ENCODE measurements at places on chromosomes 3 and 15.

GRCh38 chr3:174156200-174156599, 702.9 kb upstream of the NAALADL2 start:
- DNase-seq: no peak

GRCh38 chr3:63493101-63493500, 159.4 kb upstream of the SNTN start:
- no peak for DNase-seq

GRCh38 chr15:66622591-66623022, 56.8 kb upstream of the LCTL start:
- DNase-seq: no peak

DNA sequence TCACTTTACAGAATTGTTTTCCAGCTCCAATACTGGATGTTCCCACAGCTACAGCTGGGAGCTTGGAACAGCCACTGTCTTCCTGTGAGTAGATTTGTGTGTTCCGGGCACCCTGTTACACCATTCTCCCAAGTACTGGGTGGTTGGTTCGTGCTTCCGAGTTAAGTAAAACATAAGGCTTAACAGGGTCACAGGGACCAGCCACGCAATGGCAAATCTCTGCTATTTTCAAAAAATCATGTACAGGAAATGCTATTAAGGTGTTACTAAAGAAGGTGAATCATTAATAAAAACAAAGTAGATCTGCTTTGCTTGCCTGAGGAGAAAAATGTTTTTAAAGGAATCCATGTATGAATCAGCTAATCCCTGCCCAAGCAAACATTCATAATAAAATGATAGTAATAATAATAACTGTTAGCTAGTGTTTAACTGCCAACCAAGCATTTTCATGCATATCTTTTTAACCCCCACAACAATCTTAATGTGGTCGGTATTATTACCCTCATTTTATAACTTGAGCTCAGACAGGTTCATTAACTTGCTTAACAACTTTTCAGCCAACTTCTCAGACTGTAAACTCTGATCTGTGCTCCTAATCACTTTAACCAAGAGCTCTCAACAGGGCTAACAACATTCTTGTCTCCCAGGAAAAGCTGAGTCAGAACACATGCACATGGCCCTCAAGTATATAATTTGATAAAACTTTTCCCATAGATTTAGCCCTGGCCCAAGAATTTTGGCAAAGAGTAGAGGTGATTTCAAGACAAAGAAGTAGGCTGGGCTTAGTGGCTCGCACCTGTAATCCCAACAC, 2.7 kb upstream of the C2CD4A start:
- DNase-seq: no peak

- no peak for DNase-seq
Observed at GRCh38 chr3:39386318-39386717, 3.1 kb downstream of the SLC25A38 start.

DNA sequence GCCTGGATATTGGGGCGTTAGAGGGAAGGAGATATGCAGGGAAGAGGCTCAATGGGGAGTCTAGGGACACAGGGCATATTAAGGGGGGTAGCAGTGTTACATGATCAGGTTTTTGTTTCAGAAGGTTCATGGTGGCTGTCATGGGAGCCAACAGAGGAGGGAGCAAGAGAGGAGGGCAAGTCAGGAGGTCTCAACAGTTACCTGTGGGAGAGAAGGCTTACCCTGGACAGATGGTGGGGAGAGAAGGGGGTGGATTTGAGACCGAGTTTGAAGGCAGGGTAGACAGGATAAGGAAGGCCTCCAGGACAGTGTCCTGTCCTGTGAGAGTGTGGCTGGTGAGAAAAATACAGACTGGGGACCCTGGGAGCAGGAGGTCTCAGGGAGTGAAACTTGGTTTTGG, 3.8 kb upstream of the WNT7A start:
- DNase-seq: no peak

DNA sequence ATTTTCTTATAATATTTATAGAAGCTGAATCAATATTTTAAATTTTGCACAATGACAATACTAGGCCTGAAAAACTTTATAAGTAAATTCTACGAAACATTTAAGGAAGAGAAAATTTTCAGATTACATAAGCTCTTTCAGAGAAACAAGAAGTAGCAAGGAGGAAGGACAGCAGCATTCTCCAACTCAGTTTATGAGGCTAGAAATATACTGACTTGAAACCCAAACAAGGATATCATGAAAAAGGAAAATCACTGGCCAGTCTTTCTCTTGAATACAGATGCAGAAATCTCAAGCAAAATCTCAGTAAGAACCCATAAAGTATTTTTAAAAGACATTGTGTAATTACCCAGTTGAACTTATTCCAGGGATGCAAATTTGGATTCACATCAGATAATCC, 121.3 kb downstream of the STAC start:
- no peak for DNase-seq

- DNase-seq: no peak
Observed at GRCh38 chr15:96747291-96747690, 416.8 kb downstream of the NR2F2 start.

GRCh38 chr15:85689729-85690128, 105.0 kb downstream of the KLHL25 start:
- no peak for DNase-seq

- no peak for DNase-seq
Observed at GRCh38 chr3:189277711-189278110, 105.9 kb downstream of the TPRG1 start.

DNA sequence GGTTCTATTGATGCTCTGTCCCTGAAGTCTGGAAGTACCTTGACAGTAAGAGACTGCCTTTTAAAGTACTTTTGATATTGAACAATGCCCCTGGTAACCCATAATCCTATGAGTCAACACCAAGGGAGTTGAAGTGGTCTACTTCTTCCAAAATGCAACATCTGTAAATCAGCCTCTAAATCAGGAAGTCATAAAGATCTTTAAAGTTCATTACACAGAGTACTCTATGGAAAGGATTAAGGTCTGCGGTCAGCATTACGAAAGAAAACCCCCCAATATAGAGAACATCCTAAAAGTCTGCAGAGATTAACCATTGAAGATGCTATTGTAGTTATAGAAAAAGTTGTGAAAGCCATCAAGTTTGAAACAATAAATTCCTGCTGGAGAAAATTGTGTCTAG, 52.7 kb upstream of the CMC1 start:
- no peak for DNase-seq

DNA sequence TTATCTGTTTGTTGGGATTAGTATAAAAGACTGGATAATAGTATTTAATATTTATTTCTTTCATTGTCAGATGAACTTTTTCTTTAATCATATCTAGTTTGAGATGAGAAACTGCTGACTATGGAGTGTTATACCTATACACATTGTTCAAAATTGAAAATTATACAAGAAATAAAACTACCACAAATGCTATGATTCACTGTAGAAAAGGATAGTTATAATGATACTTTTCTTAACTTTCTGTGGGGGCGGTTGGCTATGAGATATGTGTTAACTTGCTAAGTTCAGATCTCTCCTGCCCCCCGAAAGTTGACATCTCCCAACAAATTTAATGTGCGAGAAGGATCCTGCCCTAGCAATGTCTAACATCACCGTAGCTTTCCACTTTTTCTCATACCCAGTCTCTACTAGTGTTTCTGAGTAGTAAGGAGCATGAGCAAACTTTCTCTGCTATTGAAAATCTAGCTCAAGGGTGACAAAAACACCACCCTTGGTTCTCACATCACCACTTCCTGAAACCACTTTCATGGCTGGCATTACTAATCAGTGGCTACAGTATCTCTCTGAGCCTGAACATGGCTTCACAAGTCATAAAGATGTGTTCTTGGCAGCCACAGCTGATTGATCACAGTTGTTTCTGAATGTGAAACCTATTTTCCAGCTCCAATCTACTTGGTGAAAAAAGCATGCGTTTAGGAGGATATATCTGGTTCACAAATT, 15.8 kb upstream of the SAMMSON start:
- no peak for DNase-seq

- no peak for DNase-seq
Observed at GRCh38 chr3:63582943-63583500, 69.5 kb upstream of the SNTN start.

- no peak for DNase-seq
Observed at GRCh38 chr3:136332776-136333175, 82.6 kb downstream of the PCCB start.

GRCh38 chr15:82647835-82648256, 683 bp upstream of the CPEB1 start:
- no peak for DNase-seq

- no peak for DNase-seq
Observed at GRCh38 chr3:70006089-70006488, 6.6 kb downstream of the SAMMSON start.

GRCh38 chr3:59271971-59272370, 222.1 kb upstream of the CFAP20DC start:
- DNase-seq: no peak

GRCh38 chr3:196712514-196713413, 587 bp downstream of the PIGX start:
- DNase-seq: no peak

- no peak for DNase-seq
Observed at GRCh38 chr3:102123590-102124190, 274.4 kb downstream of the NFKBIZ start.

DNA sequence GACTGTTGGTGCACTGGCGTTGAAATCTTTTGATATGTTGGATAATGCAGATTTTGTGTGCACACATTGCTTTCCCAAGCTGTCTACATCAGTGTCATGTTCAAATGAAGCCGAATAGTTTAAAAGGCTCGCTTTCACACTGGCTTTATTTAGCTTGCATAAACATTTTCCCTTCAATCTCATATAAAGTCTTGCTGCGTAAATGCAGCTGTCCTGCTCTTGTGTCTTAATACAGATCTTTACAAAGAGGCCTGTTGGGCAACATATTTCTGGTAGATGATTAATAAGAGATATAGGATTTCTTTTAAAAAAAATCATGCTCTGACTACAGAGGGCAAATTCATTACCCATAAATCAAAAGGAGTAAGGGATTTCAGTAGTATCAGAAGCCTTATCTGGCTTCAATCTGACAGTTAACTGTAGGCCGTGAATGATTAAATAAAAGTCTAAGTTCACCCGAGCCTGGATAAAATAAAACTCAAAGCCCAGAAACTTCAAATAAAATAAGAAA, 937.2 kb downstream of the FHIT start:
- DNase-seq: no peak

- DNase-seq: no peak
Observed at GRCh38 chr3:149600634-149601033, 57.2 kb downstream of the WWTR1 start.

DNA sequence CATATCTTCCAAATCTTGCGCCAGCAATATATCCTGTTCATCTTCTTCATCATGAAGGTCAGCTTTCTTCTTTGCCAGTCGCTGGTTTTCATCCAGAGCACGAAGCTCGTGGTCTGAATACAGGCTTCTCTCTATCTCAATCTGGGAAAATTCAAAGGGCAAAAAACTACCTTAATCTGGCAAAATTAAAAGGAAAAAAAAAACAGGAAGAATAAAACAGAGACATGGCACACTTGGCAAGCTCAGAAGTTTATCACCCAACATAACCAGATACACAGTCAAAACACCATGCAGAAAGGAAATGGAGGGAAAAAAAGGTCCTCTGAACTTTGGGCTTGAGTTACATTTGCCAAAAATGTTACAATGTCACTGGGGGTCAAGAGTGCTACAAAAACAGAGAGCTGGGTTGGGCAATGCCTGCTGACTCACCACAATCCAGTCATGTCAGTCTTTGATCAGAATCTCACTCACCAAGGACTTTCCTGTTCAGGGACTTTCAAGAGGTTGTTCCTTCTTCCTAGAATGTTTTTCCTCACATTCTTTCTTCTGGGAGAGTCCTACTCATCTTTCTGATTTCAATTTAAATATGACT, 1.5 kb downstream of the MRPL46 start:
- no peak for DNase-seq

DNA sequence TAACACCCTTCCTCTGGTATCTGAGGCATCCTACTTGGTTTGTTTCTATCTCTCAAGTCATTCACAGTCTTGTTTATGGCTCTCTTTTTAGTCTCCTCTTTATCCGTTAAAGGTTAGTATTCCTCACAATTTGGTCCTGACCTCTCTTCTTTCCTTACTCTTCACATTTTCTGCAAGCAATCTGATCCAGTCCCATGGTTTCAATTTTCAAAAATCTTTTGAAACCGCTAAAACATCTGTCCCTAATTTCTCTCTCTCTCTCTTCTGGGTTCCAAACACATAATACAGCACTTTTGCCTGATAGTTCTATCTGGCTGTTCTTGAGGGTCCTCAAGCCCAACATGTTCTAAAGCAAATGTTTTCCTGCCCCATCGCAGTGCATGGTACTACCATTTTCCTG, 149.0 kb downstream of the SERPINI1 start:
- no peak for DNase-seq

DNA sequence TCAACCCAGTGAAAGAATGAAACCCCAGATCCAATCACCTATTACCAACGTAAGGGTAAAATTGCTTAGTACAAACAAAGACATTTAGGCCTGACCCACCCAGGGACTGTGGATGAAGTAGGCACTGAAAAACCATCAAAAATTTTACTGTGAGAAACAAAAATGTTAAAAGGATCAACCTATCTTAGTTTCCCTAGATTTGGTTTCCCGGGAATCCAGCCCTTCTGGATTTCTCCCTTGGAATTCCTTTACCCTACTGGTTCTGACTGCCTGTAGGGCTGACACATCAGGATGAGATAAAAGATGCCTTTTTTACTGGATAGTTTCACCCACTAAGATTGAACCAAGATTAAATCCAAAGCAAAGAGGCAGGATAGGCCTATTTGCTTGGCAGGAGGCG, 102.7 kb downstream of the SCAPER start:
- DNase-seq: no peak

DNA sequence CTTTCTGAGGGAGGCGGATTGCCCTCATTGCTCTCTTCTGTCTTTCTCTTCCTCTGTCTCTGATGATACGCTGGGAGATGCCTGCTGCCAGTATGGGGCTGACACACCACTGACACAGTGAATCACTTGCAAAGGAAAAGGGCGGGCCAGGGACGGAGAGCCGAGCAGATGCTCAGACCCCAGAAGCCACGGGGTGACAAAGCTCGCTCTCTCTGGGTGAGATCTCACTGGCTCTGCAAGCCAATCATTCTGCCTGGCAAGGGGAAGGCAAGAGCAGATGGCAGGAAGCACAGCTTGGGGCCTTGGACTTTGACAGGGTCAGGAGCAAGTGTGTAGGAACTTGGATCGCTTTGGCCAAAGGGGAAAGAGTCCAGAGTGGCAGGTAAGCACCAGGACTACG, 198.7 kb downstream of the NTRK3 start:
- peak; percentile 39 for DNase-seq

DNA sequence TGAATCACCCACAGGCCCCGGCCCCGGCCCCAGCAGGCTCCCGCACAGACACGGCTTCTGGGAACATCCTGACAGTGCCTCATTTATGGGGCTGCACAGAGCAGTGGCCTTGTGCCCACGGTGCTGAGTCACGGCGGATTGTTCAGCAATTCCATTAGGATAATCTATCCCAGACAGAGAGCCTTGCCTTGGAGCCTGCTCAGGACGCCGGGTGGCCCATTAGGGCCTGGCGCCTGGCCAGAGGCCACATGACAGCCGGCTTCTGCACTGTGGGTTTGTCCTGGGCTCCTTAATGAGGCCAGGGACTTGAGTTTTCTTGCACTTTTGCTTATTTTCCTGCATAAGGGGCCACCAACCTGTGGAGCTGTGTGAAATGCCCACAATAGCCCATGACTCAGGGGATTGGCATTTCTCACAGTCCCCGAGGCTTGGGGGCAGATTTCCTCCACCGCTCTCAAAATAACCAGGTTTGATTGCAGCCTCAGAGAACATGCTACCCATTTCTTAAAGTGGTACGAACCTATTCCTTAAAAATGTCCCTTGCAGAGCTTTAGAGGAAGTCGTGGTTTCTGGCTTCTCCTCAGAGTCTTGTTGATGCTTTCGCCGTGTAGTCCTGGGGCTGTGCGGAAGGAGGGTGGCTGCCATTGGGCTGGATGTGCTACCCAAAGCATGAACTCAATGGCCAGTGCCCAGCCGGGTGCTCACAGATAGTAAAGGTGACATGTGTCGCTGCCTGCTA, 19.0 kb downstream of the SYNM start:
- peak; percentile 28 for DNase-seq

All from NCI-H1694 (cell line).